Naive B cell (primary cell): ENCODE measurements at places on chromosomes 12 and 14. TPM values are rescaled to one million over a fixed set of nuclear protein-coding genes. Genes with fewer than 3 reads are reported as not detected.

DNA sequence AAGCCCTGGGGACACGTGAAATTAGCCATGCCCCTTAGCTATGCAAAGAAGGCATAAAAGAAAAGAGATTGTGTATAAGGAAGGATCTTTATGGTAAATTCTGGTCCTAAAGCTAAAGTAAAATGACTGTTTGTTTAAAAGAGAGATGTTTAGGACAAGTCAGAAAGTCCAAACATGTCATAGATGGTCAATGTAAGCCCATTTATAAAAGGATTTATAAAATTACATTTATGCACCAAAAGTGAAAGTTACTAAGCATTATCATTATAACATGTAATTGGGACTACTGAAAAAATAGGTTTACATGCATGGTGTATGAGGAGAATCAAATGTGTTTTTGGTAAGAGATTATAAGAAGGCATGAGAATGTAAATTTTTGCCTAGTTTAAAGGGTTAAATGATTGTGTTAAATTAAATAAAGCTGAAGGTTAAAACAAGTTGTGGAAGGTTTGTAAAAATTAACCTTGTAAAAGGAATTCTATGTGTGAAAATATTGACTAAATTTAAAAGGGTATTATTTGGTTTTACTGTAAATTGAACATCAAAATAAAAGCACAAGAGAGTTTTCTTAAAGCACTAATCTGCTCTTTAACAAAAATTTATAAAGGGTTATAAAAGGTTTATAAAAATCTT lies 50.4 kb upstream of the TSPAN8 start:
- no peak for DNase-seq

- DNase-seq = no peak
These were observed 256.0 kb downstream of the PCNX1 start for GRCh38 chr14:71163050-71163841.

- DNase-seq = no peak
These were observed 12.2 kb downstream of the FOS start for GRCh38 chr14:75290851-75291250.

DNA sequence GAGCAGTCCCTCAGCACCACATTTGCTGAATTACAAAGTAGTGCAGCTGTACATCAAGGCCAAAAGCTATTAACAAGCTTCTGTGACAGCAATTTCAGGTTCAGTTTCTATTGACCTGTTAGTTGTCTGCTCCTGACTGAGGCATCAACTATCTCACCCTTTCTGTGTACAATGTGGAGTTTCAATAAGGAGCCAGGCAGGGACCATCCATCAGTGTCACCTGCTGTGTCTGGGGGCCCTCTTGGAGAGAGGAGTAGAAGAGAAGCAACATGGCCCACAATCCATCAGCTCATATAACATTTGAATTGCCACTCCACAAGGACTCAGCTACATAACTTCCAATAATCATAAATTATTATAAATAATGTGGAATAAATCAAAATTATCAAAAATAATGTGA lies 72.3 kb upstream of the CCDC196 start:
- DNase-seq = no peak

GRCh38 chr12:18676996-18677588 lies 60.7 kb downstream of the PLCZ1 start:
- DNase-seq = no peak

GRCh38 chr12:46546634-46547273 lies 174.2 kb upstream of the SLC38A2 start:
- no peak for DNase-seq

The OR4K1 gene
- polyA plus RNA-seq = not detected

DNA sequence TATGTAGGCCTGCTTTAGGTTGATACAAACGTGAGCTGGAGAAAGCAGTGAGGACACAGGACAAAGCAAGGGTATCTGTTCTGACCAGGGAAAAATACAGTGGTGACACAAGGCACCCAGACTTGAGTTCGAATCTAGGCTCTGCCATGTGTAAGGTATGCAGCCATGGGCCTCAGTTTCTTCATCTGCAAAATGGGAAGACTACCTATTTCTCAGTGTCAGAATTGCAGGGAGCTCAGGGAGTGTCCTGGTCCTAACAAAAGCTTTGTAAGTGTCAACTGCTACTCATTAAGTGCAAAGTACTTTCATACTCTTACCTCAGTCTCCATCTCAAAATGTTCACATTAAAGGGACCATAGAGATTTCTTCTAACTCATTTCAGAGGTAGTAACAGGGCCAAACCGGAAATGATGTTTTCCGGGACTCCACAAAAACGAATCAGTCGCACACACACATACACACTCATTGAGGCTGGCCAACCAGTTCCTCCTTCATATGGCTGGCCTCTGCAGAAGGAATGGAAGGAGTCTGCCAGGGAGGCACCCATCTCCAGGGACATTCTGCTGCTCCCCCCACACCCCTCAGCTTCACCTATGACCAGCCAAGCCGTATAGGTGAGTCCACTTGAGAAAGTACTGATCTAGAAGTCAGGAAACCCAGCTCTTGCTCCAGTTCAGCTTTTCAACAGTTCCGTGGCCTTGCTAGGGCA lies 7.8 kb downstream of the CTDSP2 start:
- DNase-seq = no peak

GRCh38 chr12:108568338-108569154 lies 6.2 kb downstream of the ISCU start:
- DNase-seq = peak; percentile 46

DNA sequence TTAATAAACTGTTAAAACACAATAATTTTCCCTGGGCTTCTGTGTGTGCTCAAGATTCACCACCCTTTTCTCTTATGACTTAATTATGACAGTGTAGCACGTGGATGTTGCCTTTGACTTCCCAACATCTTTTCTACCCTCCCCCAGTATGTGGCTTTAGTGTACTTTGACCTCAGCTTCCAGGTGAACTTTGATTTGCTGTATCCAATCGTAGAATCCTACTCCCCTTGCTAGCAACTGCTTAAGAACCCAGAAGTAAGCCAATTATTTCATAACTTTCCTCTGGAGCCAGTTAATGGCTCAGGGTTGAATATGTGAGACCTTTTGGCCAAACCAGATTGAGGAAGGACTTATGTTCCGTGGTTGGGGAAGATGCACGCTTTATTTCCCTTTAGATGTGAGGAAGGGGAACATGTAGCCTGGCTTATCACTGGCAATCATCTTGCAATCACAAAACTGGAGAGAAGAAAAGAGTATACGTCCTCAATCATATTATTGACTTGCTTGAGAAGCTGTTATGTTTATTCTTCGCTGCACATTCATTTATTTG lies 259.6 kb upstream of the ATP2B1 start:
- no peak for DNase-seq

- no peak for DNase-seq
These were observed 20.3 kb downstream of the LRRC74A start for GRCh38 chr14:76846331-76847047.

DNA sequence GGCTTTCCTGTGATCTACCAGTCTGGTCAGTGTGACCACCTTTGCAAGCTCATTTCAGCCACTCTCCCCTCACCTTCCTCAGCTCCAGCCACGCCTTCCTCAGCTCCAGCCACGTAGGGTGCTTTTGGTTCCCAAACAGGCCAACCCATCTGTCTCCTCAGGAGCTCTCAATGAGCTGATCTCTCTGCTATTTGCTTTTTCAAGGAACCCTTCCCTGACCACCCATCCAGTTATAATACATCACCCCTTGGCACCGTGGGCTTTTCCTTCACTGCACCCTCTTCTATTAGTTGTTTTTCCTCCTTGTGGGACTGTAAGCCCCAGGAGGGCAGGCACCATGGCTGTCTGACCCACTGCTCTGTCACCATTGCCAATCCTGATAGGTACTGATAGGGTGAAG lies 2.3 kb upstream of the PRKCH start:
- DNase-seq = no peak

The KLRB1 gene
- polyA plus RNA-seq = 0.83 TPM

The SYNDIG1L gene
- polyA plus RNA-seq = not detected

The DYNLL1 gene
- 214 TPM for polyA plus RNA-seq

The CLEC4C gene
- 8.6 TPM for polyA plus RNA-seq

DNA sequence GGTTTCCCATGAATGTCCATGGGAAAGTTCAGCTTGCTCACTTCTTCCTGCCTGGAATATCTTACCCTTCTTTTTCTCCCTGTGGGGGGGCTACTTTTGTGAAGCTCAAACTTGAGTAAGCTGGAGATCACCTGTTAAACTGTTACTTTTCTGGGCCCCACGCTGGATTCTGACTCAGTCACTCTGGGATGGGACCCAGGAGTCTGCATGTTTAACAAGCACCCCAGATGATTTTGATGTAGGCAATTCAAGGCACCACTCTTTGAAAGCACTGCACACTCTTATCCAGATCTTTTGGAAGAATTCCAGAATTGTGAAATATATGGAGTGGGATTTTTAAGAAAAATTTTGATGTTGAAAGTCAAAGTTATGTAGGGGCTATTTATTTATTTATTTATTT lies 46.3 kb upstream of the IGF1 start:
- no peak for DNase-seq

DNA sequence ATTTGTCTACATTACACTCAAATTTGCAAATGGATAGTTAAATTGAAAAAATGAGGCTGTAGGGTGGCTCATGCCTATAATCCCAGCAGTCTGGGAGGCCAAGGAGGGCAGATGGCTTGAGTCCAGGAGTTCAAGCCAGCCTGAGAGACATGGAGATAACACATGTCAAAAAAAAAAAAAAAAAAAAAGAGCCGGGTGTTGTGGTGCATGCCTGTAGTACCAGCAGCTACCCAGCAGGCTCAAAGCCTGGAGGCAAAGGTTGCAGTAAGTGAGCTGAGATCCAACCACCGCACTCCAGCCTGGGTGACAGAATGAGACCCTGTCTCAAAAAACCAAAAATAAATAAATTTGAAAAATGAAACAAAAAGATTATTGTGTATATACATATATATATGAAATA lies 119.9 kb upstream of the MGAT4C start:
- no peak for DNase-seq

GRCh38 chr12:117038919-117039318 lies 60.3 kb downstream of the TESC start:
- DNase-seq = no peak

DNA sequence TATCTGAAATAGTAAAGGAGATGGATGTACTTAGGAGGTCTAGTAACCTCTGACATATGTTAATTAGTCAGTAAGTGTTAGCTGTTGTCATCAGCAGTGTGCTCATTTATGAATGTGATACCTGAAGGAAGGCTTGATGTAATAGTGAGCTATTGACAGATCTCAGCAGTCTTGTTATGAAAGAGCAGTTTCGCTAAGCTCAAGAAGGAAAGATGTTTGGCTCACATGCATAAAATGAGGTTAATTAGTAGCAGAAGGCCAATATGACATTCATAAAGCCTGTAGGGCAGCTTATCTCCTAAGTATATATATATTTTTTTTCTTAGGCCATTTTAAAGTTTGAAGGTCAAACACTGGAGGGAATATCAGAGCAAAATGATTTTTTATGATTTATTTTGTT lies 2.8 kb downstream of the FAM234B start:
- DNase-seq = no peak

The C3AR1 gene
- not detected for polyA plus RNA-seq

GRCh38 chr12:99043319-99043914 lies 398.3 kb downstream of the APAF1 start:
- peak; percentile 5 for DNase-seq

The ASPG gene
- polyA plus RNA-seq = not detected

The BEST3 gene
- polyA plus RNA-seq = not detected

DNA sequence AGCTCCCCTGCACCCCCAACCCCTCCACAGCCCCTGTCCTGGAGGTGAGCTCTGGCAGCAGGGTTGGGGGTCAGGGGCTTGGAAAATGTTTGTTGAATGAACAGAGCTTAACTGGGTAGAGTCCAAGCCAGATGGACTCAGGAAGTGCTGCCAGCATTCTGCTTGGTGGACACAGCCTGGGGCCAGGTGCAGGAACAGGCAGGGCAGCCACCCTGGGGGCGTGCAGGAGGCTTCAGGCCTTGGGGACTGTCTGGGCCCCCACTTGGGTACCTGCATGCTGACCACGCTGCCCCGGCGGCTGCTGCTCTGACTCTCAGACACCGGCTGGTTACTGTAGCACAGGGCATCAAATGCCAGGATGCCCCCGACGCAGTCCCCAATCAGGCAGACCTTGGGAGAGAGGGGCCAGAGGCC lies 15.7 kb downstream of the ARL6IP4 start:
- no peak for DNase-seq

- no peak for DNase-seq
These were observed 40.8 kb downstream of the CCNK start for GRCh38 chr14:99522025-99522401.
